ENCODE measurements at places on chromosomes 11 and 22.

- DNase-seq: no peak
- no peaks in the 10 kb centered on the region for H3K27me3 ChIP-seq
- no peak overlapping the region for H3K4me3 ChIP-seq
Measured at GRCh38 chr22:20093418-20094196, 13.6 kb downstream of the DGCR8 start.

DNA sequence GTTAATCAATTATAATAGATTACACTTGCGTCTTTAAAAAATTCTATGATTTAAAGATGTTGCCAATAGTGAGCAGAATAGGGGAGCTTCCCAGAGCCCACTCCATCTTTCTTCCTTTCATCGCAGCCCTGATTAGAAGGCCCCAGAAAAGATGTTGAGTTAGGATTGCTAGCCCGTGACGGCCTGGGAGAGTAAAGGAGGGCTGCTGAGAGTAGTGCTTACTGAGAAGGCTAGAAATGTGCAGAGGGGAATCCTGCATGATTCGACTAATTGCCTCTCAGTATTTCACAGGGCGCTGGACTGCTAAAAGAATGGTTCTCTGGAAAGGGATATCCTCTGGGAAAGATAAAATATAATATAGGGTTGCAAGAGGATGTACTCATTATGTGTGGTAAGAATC lies 160.5 kb downstream of the C11orf87 start:
- H3K4me1 ChIP-seq: no peaks in the 10 kb centered on the region
- H3K36me3 ChIP-seq: no peaks in the 10 kb centered on the region
- H3K27me3 ChIP-seq: no peaks in the 10 kb centered on the region

GRCh38 chr11:104075091-104075490 lies 38.7 kb downstream of the DDI1 start:
- H3K4me3 ChIP-seq: no peak overlapping the region
- no peaks in the 10 kb centered on the region for H3K27me3 ChIP-seq
- no peaks in the 10 kb centered on the region for H3K4me1 ChIP-seq
- H3K36me3 ChIP-seq: no peaks in the 10 kb centered on the region
- DNase-seq: no peak

DNA sequence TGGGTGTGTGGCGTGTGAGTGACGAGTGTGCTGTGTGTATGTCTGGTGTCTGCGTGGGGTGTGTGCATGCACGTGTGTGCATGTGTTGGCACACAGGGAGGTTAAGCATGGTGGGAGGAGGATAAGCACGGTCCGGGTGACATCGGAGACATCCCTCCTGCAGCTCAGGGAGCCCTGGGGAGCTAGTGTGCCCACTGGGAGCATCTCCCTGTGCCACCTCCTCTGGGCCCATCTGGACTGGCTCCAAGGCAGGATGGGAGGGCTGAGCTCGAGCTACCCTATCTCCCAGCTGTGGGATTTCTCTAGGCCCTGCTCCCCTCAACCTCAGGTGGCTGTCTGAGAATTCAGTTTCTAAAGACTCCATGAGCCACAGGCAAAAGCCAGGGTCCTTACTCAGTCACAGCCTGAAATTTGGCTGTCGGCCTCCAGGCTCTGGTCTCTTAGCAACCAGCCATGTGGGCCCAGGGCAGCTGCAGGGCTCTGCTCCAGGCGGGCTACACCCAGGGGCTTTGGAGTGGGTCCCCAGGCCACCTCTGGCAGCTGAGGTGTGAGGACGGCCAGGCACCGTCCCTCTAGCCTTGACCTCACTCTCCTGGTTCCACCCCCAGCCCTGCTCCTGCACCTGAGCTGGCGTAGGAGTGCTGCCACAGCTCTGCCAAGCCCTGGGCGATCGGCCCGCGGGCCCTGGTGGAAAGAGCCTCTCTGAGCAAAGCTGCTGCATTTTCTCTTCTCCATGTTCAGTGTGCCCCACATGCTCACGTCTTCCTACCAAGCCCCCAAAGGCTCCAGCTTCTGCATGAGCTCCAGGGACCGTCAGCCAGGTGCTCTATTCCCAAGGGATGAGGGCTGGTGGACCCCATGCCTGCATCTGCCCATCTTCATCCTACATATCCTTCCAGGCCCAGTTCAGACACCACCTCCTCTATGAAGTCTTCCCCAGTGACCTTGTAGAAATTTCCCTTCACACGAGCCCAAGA lies 39.7 kb downstream of the RTL6 start:
- peaks cover 53% of the 10 kb centered on the region for H3K4me1 ChIP-seq
- no peak overlapping the region for H3K4me3 ChIP-seq
- DNase-seq: no peak
- H3K36me3 ChIP-seq: peaks cover 9% of the 10 kb centered on the region
- no peaks in the 10 kb centered on the region for H3K27me3 ChIP-seq

DNA sequence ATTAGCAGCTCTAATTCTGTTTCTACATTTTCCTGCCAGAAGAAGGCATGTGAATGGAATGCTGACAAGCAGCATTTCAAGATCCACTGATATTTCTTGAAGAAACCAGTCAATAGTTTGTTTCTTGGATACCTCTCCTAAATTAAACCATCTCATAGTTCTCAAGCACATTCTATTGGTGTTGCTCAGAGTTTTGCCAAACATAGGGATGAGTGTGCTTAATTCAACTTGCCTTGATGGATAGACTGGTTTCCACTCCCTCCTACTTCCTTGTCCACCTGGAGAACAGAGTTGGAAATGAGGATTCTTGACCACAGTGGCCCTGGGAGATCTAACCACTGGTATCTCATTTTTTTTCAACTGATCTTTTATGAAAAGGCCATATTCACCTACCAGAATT lies 29.8 kb upstream of the DDX10 start:
- H3K4me1 ChIP-seq: no peaks in the 10 kb centered on the region
- no peaks in the 10 kb centered on the region for H3K36me3 ChIP-seq
- no peak for DNase-seq
- no peak overlapping the region for H3K27ac ChIP-seq

DNA sequence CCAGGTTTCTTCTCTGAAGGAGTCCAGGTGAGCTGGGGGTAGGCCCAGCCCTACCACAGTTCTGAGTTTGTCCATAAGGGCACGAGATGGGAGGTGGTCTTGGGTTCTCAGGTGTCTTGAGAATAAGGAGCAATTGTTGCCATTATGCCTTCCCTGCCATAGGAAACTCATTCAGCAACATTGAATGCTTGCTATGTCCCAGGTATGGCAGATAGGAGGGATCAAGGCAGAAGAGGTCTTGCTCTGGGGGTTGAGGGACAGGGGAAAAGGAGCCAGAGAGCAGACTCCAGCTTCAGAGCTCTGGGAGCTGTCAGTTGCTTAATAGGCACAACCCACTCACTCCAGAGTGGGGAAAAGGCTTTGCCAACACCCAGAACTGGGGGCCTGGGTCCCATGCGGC lies 4.3 kb downstream of the SELENOM start:
- peaks cover 9% of the 10 kb centered on the region for H3K36me3 ChIP-seq
- no peak overlapping the region for H3K27ac ChIP-seq
- DNase-seq: no peak
- H3K4me3 ChIP-seq: no peak overlapping the region

DNA sequence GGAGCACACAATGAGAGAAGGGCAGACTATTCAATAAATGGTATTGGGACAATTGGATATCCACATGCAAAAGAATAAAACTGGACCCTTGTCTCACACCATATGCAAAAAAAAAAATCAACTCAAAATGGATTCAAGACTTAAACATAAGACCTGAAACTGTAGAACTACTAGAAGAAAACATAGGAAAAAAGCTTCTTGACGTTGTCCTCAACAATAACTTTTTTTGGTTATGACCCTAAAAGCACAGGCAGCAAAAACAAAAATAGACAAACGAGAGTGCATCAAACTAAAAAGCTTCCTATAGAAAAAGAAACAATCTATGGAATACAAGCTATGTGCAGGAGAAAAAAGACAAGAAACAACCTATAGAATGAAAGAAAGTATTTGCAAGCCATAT lies 37.1 kb upstream of the EED start:
- no peak for DNase-seq
- no peaks in the 10 kb centered on the region for H3K4me1 ChIP-seq
- H3K27me3 ChIP-seq: no peaks in the 10 kb centered on the region
- H3K4me3 ChIP-seq: no peak overlapping the region

- H3K36me3 ChIP-seq: peaks cover 35% of the 10 kb centered on the region
- no peak for DNase-seq
- no peak overlapping the region for H3K27ac ChIP-seq
- H3K4me3 ChIP-seq: no peak overlapping the region
- no peaks in the 10 kb centered on the region for H3K4me1 ChIP-seq
Measured at GRCh38 chr11:11944444-11944843, 64.0 kb downstream of the DKK3 start.

DNA sequence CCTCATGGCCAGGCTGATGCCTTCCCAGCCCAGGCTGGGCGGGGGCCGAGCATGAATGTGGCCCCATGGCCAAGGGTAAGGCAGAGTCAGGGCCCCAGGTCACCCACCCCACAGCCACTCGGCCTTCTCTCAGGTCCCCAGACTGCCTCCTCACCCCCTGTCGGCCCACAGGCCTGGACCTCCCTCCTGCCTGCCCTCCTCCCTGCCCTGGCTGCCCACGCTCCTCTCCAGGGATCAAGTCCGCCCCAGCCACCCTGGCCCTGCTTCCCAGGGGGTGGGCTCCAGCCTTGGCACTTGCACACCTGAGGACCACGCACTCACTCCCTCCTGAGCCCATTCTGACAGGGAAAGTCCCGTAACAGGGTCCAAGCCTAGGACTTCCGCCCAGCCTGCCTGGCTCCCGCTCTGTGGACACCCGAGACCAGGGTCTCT lies 37.8 kb upstream of the TH start:
- H3K4me3 ChIP-seq: no peak overlapping the region
- peaks cover 15% of the 10 kb centered on the region for H3K4me1 ChIP-seq
- no peaks in the 10 kb centered on the region for H3K27me3 ChIP-seq
- no peaks in the 10 kb centered on the region for H3K36me3 ChIP-seq
- peak; percentile 13 for DNase-seq

DNA sequence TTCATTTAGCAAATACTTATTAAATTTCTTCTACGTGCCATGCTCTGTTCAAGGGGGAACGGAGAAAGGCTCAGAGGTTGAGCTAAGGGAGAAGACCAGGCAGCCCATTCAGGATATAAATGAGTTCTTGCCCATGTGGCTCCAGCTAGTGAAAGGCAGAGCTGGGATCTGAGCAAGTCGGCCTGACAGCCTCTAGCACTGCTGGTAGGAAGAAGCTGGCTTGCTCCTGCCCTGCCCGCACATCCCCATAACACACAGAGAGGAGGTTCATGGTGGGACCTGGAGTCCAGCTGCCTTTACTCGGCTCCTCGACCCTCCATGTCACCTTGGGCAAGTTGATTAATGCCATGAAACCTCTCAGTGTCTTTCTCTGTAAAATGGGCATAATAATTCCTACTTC lies 2.0 kb downstream of the SLC15A3 start:
- no peak for DNase-seq
- no peak overlapping the region for H3K27ac ChIP-seq
- no peaks in the 10 kb centered on the region for H3K36me3 ChIP-seq
- H3K27me3 ChIP-seq: peaks cover 19% of the 10 kb centered on the region
- peaks cover 23% of the 10 kb centered on the region for H3K4me1 ChIP-seq

- H3K4me1 ChIP-seq: no peaks in the 10 kb centered on the region
- H3K4me3 ChIP-seq: no peak overlapping the region
- DNase-seq: no peak
- H3K27ac ChIP-seq: no peak overlapping the region
- H3K27me3 ChIP-seq: no peaks in the 10 kb centered on the region
- no peaks in the 10 kb centered on the region for H3K36me3 ChIP-seq
Measured at GRCh38 chr22:23094695-23095681, 24.7 kb downstream of the GNAZ start.

GRCh38 chr11:119406005-119406404 lies 17.0 kb downstream of the THY1 start:
- no peak overlapping the region for H3K4me3 ChIP-seq
- H3K4me1 ChIP-seq: no peaks in the 10 kb centered on the region
- DNase-seq: no peak
- H3K36me3 ChIP-seq: no peaks in the 10 kb centered on the region
- H3K27ac ChIP-seq: no peak overlapping the region

- H3K27ac ChIP-seq: peak overlapping the region; percentile 36
- peaks cover 1% of the 10 kb centered on the region for H3K27me3 ChIP-seq
- H3K36me3 ChIP-seq: peaks cover 4% of the 10 kb centered on the region
- peaks cover 12% of the 10 kb centered on the region for H3K4me1 ChIP-seq
- no peak overlapping the region for H3K4me3 ChIP-seq
Measured at GRCh38 chr11:124930799-124931198, 5.0 kb downstream of the HEPACAM start.

DNA sequence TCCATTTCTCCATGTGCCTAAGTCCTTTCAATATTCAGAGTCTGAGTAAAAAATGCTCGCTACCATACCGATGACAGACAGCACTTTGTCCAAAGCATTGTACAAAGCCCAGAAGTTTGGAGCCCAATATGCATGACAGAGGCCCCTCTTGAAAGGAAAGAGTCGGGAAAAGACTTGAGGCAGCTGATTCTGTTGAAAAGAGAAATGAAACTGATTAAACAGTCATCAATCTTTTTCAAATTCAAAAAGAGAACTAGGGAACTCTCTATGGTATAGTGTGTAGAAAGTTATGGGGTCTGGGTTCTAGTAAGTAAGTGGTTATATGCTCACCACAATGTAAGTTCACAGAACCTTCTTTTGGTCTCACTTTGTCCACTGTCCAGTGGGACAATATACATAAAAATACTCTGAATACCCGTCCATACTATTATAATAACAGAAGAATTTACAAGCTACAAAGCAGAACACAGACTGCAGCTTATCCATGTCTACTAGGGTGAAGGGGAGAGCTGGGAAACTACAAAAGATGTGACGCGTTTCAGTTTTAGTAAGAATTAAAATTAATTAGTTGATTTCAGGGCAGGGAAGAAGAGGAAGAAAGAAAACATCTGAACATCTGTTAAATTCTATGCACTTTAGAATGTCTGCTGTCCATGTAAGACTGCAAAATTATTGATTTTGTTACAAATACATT lies 26.7 kb downstream of the ALG8 start:
- DNase-seq: no peak
- peaks cover 34% of the 10 kb centered on the region for H3K36me3 ChIP-seq
- no peaks in the 10 kb centered on the region for H3K4me1 ChIP-seq
- H3K4me3 ChIP-seq: no peak overlapping the region

- no peaks in the 10 kb centered on the region for H3K4me1 ChIP-seq
- H3K27ac ChIP-seq: no peak overlapping the region
- DNase-seq: no peak
- peaks cover 16% of the 10 kb centered on the region for H3K27me3 ChIP-seq
- no peak overlapping the region for H3K4me3 ChIP-seq
Measured at GRCh38 chr11:35550374-35551036, 25.1 kb upstream of the PAMR1 start.

- no peak overlapping the region for H3K27ac ChIP-seq
- H3K4me1 ChIP-seq: no peaks in the 10 kb centered on the region
- H3K27me3 ChIP-seq: no peaks in the 10 kb centered on the region
- H3K4me3 ChIP-seq: no peak overlapping the region
- H3K36me3 ChIP-seq: no peaks in the 10 kb centered on the region
Measured at GRCh38 chr22:48520884-48521588, 1306.6 kb downstream of the BRD1 start.

- DNase-seq: peak; percentile 57
- peaks cover 72% of the 10 kb centered on the region for H3K27me3 ChIP-seq
Measured at GRCh38 chr11:75667831-75668450, 897 bp downstream of the MAP6 start.

- H3K4me1 ChIP-seq: peaks cover 11% of the 10 kb centered on the region
- no peaks in the 10 kb centered on the region for H3K36me3 ChIP-seq
- no peak overlapping the region for H3K4me3 ChIP-seq
- no peak for DNase-seq
- peaks cover 15% of the 10 kb centered on the region for H3K27me3 ChIP-seq
Measured at GRCh38 chr11:94731880-94732601, 36.1 kb upstream of the AMOTL1 start.
